Anterior cingulate cortex (tissue), 58 donors: ENCODE measurements at places on chromosomes 7 and 10.

DNA sequence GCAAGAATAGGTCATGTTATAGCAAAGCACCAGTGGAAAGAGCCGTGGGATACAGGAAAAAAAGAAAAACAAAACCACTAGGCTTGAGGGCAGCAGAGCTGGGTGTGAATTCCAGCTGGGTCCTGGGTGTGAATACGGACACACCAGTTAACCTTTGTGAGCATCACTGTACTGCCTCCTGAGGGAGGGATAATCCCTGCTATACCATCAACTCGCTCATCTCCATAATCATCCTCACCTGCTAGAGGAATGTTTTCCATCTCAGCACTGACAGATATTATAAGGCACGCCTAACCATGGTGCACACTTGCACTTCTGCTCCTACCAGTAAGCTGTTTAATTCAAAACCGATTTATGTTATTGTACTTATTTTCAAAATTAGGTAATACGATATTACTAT is 62.2 kb downstream of the GSAP start:
- DNase-seq: no peak

DNA sequence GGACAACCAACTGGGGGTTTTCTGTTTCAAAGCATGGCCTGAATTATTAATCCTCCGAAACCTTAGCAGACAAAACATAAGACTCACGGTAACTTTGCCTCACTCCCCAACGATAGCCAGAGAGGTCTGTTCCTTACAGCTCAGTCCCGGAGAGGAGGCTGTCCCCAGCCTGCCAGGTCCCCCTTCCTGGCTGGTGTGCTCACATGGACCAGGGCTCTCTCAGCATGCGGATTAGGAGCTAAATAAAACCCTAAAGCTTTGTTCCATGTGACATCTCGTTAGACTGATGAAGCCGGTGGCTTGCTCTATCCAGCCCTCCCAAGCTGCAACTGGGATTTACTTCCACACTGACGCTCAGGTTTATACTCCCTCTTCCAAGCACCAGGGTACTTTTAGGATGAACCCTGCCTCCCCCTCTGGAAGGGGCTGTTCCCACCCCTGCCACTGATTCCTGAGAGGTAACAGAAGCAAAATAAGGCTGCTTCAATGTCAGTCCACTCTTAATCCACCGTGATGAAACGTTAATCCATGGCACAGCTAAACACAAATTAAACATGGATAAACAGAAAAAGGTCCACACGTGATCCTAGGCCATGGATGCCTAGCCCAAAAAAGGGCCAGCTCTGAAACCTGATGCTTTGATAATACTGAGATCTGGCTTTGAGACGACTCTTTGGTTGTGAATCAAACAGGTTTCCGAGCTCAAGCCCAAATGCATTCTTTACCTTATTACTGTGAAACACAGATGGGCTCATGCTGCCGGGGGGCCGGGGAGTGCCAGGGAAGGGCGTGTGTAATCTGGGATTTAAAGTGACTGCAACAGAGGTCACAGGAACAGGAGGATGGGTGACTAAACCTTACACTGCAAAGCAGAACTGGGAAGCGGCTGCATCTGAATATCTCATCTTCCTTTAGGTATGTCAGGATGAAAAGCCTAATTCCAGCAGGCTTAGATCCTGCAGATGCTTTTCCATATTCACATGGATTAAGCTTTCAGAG is 86.2 kb downstream of the ZRANB1 start:
- no peak for DNase-seq

- no peak for DNase-seq
These were observed 257.9 kb downstream of the PRPF18 start for GRCh38 chr10:13844651-13845050.

DNA sequence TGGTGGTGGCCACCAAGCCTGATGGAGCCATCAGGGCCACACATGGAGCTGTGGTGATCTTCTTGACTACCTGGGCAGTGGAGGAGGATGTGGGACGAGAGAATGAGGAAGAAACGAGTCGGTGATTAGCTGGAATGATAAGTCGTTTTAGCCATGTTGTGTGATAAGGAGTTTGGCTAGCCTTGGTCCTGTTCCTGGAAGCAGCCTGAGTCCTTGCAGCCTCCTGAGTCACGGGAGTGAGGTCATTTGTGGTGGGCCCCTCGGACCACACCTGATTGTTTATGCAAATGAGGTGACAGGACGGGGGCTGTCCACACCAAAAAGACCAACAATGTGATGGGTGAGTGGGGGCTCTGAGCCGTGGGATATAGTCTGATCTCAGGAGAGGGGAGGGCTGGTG is 554.4 kb downstream of the PTPRN2 start:
- DNase-seq: no peak

- DNase-seq: no peak
These were observed 94.8 kb upstream of the AFAP1L2 start for GRCh38 chr10:114499116-114499515.

DNA sequence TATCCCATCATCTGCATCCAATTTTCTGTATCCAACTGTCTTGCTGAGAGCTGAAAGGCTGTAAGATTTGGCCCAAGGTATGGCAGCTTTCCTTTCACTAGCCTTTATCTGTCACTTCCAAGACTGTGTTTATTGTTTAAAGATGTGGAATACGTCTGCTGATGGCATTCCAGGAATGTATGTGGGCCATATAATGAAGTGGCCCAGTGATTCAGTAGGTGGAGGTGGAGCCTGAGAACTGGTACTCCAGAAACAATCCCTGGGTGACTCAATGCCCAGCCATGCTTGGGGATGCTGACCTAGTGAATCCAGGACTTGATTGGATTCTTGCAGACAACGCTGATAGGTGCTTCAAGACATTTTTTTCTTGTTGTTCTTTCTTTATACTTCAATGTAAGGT is 13.5 kb downstream of the NEUROD6 start:
- DNase-seq: no peak

- no peak for DNase-seq
These were observed 76.9 kb downstream of the NRP1 start for GRCh38 chr10:33257439-33258080.

- DNase-seq: no peak
These were observed 7.1 kb upstream of the IL2RA start for GRCh38 chr10:6069081-6069931.

- no peak for DNase-seq
These were observed 15.4 kb downstream of the SEC24C start for GRCh38 chr10:73759512-73760115.

DNA sequence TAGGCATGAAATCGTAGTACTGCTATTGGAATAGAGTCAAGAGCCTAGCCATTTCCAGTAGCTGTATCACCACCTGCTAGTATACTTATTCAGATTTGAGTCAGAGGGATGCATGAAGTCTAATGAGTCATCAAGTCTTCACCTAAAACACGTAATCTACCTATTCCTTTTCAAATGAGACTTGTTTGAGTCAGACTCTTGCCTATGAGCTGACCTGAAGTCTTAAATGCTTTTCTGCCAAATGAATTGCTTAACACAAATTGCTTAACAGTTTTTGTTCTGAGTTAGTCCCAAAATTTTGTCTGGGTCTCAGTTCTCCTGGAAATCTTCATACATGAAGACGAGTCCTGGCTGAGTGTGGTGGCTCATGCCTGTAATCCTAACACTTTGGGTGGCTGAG is 165.2 kb downstream of the GNAT3 start:
- no peak for DNase-seq

DNA sequence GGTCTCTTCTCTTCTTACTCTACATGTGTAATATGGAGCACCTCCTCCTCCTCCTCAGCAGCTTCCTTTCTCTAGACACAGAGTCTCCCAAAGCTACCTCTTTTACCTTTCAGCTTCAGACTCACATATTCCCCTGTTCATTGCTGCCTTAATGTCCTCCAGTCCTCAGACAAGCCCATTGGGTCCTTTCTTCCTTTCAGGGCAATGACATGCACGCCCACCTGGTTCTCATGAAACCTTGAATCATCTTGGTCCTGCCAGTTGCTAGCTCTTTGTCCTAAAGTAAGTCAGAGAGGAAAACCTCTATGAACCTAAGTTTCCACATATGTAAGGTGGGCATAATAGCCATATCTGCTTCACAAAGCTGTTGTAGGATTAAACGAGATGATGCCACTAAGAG is 227.0 kb downstream of the RPS24 start:
- no peak for DNase-seq
